ENCODE measurements at places on chromosomes 2 and 18.

DNA sequence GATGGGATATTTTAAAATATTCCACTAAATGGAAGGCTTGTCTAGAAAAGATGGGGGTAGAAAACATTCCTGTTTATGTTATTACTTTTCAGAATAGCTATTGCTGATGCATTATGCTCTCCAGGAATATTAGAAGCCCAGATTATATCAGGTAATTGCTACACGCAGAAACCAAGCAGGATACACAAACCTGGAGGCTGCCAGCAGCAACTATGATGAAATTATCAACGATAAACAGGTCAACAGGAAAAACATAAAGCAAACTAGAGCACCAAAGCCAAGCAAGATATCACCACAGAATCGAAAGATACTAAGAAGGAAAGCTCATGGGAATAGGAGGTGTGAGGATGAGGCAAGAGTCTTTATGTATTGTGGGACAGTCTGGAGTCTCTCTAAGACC lies 113.2 kb upstream of the SPATS2L start:
- no peak for DNase-seq

GRCh38 chr2:66885775-66886383 lies 451.0 kb downstream of the MEIS1 start:
- no peak for DNase-seq

GRCh38 chr18:76005632-76006208 lies 489.3 kb downstream of the ZNF516 start:
- DNase-seq = no peak

DNA sequence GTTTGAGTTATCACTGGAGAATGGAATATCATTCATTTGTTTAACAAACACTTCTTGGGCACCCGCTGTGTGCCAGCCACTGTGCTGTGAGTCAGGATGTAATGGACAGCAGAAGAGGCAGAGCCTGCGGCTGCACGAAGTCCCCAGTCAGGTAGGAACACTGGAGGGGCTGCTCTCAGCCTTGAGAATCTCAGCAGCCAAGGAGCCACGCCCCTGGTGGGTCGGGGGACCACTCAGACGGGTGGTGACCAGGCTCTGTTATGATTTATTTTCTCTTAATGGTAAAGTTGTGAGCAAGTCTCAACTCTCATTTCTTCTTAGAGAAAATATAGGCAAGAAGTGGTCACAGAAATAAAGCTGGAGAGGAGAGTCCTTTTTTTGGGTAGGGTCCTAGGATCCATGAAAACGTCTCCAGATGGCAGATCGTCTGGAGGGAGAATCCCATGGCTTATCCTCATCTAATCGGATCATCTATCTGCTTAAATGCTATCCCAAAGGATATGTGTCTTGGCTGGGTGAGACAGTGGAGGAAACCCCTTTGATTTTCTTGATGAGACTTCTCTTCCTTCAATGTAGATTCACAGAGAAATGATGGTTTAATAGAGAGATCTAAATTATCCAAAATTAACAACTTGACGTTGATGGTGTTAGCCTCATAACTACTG lies 129.1 kb upstream of the LGALSL start:
- DNase-seq = no peak

GRCh38 chr18:58842978-58843687 lies 21.5 kb upstream of the ZNF532 start:
- no peak for DNase-seq

DNA sequence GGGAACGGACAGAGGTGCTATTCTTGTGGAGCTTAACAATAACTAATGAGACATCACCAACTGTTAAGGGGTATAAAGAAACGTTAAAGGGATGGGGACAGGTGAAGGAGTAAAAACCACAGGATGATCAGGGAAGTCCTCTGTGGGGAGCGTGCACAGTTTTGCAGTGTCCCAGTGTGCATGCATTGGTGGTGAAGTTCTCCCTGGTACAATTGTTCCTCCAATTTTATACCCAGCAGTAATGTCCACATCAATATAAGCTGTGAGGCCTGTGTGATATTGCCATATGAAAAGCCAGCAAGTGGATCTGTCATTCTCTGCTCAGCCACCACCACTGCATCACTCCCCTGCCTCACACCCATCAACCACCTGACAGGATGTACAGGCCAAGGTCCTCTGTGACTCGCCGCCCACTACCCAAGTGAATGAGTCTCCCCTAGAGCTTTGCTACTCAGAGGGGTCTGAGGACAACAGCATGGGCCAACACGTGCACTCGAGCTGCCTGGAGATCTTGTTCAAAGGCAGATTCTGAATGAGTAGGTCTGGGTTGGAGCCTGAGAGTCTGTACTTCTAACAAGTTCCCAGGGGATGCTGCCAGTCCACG lies 4.6 kb downstream of the MLPH start:
- no peak for DNase-seq

GRCh38 chr2:57516698-57517340 lies 529.8 kb upstream of the VRK2 start:
- DNase-seq = no peak

- DNase-seq = no peak
Observed at GRCh38 chr2:118580107-118580506, 267.3 kb downstream of the EN1 start.

DNA sequence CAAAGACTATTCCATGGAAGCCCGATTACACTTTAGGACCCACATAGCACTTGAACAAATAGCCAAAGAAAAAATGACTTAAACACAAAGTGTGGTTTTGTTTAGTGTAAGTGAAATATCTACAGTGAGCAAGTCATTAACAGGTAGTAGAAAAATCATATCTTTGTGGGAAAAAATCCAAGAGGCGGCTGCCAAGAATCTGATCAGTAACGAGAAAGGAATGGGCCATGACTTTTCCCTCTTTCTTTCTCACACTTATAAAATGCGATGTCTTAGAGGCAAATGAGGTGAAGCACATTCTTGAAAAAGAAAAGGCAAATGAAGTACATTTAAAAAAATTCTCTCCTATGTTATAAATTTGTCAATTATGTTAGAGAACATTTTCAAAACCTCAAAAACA lies 12.9 kb upstream of the GEMIN6 start:
- no peak for DNase-seq

DNA sequence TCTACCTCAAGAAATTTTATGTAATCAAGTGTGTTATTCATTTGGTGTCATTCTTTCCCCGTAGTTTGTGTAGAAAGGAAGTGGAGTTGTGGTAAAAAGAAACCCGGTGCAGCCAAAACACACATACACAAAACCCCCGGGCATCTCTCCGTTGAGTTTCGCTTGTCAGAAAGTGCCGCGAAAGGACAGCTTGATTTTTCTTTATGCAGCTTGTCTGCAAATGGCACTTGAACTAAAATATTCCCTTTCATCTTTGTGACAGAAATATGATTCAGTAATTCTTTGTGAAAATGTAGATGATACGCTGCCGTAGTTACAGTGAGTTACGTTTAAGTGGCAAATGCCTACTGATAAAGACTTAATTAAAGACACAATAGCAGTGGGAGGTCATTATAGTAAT lies 268.8 kb upstream of the SPRED2 start:
- DNase-seq = no peak

- DNase-seq = no peak
Observed at GRCh38 chr2:156192468-156192867, 140.1 kb downstream of the NR4A2 start.

GRCh38 chr18:77482190-77483085 lies 232.8 kb downstream of the GALR1 start:
- DNase-seq = no peak

- peak; percentile 56 for DNase-seq
Observed at GRCh38 chr2:203799908-203800307, 67.7 kb upstream of the CTLA4 start.

DNA sequence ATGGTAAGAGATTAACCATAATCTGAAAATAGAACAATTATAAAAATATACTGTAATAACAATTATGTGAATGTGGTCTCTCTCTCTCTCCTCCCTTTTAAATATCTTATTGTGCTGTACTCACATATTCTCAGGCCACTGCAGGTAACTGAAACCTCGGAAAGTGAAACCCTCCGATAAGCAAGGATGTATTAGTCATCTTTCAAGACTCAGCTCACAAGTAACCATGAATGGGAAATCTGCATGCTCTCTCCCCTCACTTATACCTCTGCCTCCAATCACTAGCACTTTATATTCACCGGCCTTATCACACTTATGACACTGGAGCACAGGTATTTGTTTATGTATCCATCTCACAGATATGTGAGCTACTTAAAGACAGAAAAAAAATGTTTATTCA lies 139.7 kb downstream of the LRP2 start:
- DNase-seq = no peak

GRCh38 chr2:34652636-34653035 lies 1053.5 kb upstream of the FAM98A start:
- no peak for DNase-seq

- DNase-seq = no peak
Observed at GRCh38 chr2:57937456-57937855, 109.2 kb upstream of the VRK2 start.

GRCh38 chr18:57974585-57975265 lies 69.3 kb upstream of the NEDD4L start:
- DNase-seq = no peak
